ENCODE measurements at places on chromosomes 4 and X.
A peak's percentile ranks its signal among the peaks of the same experiment; 100 is the strongest.

- peak; percentile 36 for DNase-seq
Measured at GRCh38 chr4:73978886-73979285, 2.9 kb downstream of the PF4 start.

DNA sequence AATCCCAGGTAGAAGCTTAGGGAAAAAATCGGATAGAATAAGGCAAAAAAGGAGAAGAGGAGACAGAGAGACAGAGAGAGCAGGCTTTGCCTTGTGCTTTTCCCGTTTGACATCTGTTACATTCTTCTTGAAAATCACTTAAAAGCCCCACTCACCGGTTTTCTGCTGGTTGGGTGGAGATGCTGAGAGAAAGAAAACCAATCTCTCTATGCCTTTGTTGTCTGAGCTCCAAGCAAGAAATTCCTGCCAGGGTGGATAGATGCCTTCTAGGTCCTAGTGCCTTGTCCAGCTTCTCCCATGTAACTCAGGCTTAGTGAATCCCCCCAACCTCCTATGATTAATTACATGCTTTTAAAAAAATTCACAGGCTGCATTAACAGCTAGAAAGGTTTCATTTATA lies at the start of gene DCX:
Gene DCX (minus strand): TSS at position 210 of the 400 bp plus-strand sequence. CDS start 1,794 bp downstream, outside the sequence.
- no peak for DNase-seq

DNA sequence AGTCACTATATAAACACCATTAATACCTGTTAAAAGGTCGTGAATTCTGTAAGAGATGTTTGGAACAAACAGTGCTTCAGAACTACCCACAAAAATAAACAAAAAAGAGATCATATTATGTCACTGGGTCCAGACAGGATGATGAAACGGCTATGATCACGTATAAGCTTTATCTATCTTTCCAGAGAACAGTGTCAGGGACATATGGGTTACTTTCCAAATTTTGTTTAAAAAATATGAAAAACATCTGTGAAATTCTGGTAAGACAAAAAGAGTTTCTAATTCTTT lies 90.0 kb downstream of the SORBS2 start:
- DNase-seq = peak; percentile 49

GRCh38 chrX:40449396-40449795 lies 131.4 kb upstream of the ATP6AP2 start:
- no peak for DNase-seq

GRCh38 chrX:40146262-40147125 lies 48.7 kb upstream of the BCOR start:
- DNase-seq = peak; percentile 21

DNA sequence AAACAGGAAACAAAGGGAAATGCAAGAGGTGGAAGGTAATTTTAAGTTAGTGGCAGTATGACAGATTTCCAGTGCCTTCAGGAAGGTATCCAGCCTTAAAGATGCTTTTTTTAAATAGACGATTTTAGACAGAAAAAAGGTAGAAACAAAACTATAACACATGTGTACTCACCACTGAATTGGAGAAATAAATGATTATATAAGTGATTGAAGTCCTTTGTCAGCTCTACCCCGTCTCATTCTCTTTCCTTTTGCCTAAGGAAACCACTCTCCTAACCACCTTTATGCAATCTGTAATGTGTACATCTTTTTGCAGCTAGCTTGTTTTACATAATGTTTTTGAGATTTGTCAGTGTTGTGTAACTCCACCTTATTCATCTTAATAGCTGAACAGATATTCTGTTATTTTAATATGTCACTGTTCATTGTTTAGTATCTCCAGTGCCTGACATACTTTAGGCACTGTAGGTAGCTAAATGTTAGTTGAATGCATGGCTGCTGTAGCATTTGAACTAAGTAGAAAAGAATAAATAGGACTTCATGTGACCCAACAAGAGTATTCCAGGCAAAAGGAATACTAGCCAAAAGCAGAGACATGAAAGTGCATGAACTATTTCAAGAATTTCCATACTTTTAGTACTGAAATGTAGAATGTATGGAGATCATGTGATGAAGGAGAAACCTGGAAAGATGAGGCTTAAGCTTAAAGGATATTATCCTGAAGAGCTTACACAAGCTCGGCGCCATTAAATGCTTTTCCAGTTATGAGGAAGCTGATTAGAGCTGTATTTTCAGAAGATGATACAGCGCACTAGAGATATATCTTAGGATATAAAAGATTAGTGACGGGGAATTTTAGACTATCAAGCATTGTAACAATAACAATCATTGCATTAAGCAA lies 865 bp downstream of the FAM200B start:
- peak; percentile 37 for DNase-seq

GRCh38 chrX:40006106-40007017 lies 91.4 kb downstream of the BCOR start:
- peak; percentile 18 for DNase-seq

DNA sequence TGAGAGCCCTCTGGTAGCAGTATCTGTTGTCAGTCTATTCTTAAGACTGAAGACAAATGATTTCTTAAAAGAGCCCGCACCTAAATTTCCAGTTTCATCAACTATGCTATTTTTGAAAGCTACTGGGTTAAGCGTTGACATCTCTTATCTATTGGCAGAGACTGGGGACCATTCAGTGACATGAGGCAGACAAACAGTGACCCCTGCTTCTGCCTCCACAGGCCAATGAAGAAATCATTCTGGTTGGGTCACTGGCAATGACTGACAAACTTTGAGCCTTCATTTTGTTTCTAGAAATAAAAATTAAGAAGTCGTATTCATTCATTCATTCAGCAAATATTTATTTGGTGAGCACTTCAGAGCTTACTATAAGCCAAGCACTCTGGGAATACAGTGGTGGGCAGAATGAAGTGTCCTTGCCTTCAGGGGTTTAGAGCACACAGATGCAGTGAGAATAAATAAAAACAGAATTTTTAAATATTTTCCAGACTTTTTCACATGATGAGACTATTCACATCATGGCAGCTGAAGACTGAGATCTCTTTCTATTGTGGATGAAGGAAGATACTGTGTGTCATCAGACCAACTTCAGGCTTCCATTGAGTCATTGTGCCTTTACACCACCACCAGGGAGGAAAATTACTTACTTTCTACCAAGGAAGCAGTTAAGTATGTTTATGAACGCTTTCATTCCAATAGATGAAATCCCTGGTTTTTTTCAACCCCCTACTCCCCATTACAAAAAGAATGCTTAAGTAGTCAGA lies 36.0 kb downstream of the SORBS2 start:
- DNase-seq = no peak

DNA sequence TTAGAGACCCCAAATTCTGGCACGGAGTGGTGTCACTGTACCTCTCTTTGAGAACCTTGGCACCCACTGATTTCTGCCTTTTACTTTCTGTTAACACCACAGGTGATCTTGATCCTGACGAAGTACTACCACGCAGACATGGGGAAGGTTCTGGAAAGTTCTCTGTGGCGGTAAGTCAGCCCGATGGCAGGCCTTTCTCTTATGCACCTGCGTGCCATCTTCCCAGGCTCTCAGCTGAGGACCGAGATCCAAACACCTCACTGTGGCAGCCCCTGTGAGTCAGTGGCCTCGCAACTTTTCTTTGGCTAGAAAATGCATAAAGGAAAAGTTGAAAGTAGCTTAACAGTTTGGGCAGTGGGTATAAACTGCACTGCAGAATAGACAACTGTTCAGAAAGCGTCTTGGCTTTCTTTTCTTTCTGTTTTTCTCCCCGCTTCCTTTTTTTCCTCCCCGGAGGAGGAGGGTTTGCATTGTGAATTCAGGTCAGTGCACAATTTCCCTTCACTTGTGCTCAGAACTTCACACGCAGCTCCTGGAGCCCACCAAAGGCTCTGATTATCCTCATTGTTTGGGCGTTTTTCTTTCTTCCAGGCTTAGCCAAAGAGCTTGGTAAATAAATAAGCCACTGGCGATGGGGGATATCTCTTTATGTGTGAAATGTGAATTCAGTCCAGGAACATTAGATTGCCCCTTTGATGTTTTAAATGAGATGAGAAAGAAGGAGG lies 38.4 kb downstream of the PSAPL1 start:
- no peak for DNase-seq

- peak; percentile 8 for DNase-seq
Measured at GRCh38 chr4:175951794-175952193, 113.8 kb upstream of the WDR17 start.

DNA sequence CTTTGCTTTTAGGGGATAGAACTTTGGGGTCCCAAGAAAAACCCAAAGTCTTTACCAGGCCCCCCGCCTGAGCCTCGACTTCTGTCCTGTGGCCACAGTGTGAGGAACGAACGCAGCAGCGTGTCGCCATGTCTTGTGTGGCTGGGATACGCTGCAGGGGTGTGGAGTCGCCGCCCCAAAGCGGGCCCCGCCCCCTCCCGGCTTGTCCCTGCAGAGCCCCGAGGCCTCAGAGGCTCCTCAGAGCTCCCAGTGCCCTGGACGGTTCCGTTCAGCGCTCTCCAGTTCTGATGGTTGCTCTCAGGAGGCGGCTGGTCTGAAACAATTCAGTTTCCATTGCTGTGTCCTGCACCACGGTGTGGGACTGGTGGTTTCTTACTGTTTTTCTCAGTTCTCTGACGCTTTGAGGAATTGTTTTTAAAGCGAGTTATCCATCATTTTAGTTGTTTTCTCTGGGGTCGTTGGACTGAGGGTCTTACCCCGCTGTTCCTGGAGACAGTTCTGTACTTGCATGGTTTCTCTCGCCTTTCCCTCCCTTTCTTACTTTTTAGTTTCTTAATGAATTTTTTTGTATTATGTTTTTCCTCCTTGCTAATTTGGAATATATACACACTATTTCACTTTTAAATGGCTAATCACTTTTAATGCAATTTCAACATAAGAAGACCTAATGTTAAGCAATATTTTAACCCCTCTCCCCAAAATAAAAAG lies 1.6 kb upstream of the IDUA start:
- peak; percentile 38 for DNase-seq

GRCh38 chrX:148204195-148204594 lies 223.1 kb downstream of the FMR1NB start:
- DNase-seq = no peak

GRCh38 chr4:47913861-47914219 lies 543 bp downstream of the NFXL1 start:
- DNase-seq = no peak

DNA sequence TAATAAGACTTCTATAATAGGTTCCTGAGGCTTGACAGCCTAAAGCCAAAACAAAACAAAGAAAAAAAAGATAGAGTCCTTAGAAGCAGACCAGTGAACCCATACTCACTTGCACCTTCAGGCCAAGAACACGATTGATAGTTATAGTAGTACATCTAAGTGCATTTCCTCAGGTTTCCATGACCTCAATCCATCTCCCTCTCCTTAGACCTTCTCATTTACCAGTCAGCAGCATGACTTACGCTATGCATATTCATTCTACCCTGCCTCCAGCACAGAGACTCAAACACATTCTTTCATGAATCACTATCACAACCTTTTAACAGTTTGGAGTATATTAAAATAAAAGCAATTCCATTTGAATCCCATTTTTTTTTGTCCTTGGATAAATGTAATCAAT lies 855.6 kb downstream of the CCSER1 start:
- DNase-seq = no peak

DNA sequence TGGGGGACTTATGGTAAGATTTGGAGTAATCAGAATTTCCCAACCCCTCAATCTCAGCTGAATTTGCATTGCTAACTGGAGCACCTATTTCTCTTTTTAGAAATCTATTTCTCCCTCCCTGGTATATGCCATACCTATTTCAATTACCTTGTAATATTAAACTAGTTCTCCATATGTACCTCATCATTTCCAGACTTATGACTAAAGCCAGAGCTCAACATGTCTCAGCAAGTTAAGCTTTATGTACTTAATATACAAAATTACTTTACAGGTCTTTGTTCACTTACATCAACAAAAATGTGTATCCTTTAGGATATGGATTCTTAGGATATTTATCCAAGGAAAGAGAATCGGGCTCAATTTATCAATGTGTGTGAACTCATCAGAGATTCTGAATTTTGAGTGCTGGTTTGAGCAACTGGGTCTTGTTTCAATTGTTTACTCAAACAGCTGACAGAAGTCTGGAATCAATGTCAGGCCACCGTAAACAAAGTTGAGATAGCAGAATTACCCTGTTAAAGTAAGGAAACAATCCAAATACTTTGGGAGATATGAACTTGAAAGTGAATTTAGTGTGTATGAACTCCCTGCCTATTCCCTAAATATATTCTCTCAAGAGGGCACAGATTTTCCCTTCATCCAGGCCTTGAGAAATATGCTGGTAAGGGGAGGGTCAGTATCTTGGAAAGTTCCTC lies 199.6 kb downstream of the VEGFC start:
- no peak for DNase-seq

GRCh38 chr4:8582436-8582835 lies 2.2 kb downstream of the GPR78 start:
- no peak for DNase-seq

GRCh38 chrX:139196890-139197289 lies 333.6 kb upstream of the F9 start:
- no peak for DNase-seq

GRCh38 chrX:150605603-150606002 lies 37.2 kb downstream of the MTM1 start:
- no peak for DNase-seq

DNA sequence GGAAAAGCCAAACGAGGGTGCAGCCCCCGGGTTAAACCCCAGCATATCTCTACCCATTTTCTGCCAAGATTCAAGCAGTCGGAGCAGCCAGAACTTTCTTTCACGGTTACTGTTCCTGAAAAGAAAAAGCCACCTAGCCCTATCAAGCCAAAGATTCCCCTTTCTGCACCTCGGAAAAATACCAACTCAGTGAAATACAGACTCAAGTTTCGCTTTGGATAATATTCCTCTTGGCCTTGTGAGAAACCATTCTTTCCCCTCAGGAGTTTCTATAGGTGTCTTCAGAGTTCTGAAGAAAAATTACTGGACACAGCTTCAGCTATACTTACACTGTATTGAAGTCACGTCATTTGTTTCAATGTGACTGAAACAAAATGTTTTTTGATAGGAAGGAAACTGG lies 20.0 kb downstream of the FGF5 start:
- DNase-seq = no peak

DNA sequence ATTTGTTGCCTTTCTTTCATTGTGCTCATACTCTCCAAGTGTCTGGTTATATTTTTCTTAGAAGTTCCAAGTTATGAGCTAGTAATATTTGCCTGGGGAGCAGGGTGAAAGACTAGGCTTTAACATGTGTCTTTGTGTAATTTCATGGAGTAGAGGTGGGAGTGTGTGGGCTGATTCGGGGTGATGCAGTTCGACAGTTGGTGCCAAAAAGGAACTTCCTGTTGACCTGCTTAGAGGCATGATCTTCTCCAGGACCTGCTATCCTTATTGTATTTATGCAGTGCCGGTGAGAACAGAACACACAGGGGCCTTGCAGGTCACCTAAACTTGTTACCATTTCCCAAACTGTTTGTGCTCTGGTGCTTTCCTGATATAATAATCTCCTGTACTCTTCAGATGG lies 21.2 kb downstream of the USP53 start:
- DNase-seq = peak; percentile 10

GRCh38 chr4:91830681-91831395 lies 472.9 kb upstream of the GRID2 start:
- DNase-seq = no peak

GRCh38 chr4:118770741-118771187 lies 65.2 kb downstream of the SEC24D start:
- DNase-seq = no peak

All from MCF 10A (cell line).